Hindlimb muscle (tissue), 1 donor: ENCODE measurements at places on chromosomes 6 and 20. TPM values are rescaled to one million over a fixed set of nuclear protein-coding genes. Genes with fewer than 3 reads are reported as not detected.

- no peak for DNase-seq
Measured at GRCh38 chr6:165968408-165968807, 199.2 kb downstream of the TBXT start.

GRCh38 chr6:140893432-140893831, 1239.3 kb upstream of the GJE1 start:
- DNase-seq: no peak

TRIM31 gene
- polyA plus RNA-seq: not detected

GRCh38 chr20:56217829-56218228, 30.7 kb upstream of the MC3R start:
- no peak for DNase-seq

DNA sequence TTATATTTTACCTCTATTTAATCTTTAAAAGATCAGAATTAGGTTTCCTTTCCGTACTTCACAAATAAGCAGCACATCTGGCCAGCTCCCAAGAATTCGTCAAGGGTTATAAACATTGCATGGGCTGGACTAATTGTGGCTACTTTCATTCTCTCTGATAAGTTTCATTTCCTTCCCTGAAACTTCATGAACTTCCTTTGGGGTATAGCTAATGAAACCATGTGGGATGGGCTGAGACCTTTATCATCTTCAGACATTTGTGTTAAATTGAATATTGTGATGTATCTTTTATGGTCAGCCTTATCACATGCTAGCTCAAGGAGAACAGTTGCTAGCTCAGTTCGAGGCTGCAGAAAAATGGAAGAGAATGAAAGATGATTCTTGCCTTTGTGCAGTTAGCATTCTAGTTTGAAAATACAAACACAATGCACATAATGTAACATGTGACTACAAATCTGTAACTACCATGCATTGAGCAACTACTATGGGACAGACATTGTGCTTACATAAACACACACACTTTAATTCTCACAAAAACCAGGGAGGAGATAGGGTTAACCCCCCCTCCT, 1.7 kb upstream of the GMPR start:
- DNase-seq: no peak

DNA sequence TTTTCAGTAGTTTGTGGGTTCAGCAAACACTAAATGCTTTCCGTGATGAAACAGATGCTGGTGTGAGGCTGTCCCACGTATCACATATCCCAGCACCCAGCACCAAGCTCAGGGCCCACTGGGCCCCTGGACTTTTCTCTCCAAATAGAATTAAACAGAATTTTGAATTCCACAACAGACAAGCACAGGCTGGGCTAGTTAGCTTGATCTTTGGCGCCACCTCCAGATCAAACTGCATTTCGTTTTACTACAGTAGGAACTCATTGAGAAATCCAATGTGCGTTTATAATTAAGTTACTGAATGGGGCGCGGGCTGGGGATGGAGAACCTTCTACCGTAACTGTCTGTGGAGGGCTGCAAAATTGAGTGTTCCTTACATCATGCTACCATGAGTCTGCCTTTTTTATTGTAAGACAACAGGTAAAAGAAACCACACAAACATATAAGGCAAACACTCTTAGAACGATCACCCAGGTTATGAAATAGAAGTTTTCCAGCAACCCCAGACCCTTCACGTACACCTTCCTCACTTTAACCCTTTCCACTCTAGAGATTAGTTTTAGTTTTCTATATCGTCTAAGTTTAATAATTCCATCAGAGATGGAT, 107.8 kb downstream of the ZFP64 start:
- DNase-seq: peak; percentile 42

DNA sequence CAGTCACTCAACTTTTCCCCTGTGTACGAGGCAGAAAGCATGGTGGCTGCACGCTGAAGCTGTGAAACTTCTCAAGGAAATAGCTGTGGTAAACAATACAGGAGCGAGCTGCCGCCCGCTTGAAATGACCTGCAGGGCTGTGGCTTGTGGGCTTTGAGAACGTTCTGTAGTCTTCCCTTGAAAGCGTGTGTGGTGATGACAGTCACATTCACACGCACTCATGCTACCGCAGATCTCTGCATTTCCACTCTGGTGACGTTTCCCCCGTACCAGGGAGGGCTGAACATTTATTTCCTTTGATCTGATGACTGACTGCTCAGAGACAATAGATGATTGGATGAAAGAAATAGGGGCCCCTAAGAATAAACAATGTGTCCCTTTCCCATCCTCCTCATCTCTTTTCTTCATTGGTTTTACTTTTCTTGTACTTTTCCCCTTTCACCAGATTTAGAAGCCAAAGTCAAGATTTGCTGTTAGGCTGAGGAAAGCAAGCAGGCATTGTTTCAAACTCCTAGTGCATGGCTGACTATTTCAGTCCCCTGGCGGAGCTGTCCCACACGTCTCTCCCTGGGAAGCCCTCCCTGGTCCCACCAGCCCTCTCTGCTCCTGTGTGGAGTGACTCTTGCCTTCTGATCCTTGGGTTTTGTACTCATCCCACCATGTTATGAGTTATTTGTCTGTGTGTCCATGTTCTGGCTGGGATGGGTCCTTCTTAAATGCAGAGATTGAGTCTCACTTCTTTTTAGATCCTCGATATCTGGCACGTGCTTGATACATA, 3.9 kb downstream of the SYTL3 start:
- DNase-seq: no peak

C20orf144 gene
- polyA plus RNA-seq: 0.12 TPM

- no peak for DNase-seq
Measured at GRCh38 chr6:71130277-71130676, 158.3 kb upstream of the OGFRL1 start.

- DNase-seq: no peak
Measured at GRCh38 chr6:73742433-73742832, 46.4 kb downstream of the CD109 start.

GRCh38 chr6:28839443-28840120, 84.2 kb downstream of the TRIM27 start:
- DNase-seq: no peak

- DNase-seq: no peak
Measured at GRCh38 chr6:129785047-129785755, 75.2 kb upstream of the ARHGAP18 start.

SRXN1 gene
- polyA plus RNA-seq: 7.5 TPM

JPH2 gene
- polyA plus RNA-seq: 127 TPM

DNA sequence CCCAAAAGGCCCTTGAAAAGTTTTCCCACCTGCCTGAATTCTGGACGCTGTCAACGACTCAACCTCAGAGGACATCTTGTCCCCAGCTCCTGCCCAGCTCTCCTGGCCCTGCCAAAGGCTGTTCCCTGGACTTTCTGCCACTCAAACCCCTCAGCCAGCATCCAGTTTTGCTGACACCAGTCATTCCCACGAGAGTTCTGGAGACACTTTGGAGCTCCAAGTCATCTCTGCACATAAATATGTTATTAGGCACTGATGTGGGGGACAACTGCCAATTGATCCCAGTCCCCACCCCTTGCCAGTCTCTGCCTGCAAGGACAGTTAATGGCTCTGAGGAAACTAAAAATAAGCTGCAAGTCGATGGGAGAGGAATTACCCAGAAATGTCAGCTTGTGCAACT, 38.9 kb upstream of the KCNB1 start:
- no peak for DNase-seq

DNA sequence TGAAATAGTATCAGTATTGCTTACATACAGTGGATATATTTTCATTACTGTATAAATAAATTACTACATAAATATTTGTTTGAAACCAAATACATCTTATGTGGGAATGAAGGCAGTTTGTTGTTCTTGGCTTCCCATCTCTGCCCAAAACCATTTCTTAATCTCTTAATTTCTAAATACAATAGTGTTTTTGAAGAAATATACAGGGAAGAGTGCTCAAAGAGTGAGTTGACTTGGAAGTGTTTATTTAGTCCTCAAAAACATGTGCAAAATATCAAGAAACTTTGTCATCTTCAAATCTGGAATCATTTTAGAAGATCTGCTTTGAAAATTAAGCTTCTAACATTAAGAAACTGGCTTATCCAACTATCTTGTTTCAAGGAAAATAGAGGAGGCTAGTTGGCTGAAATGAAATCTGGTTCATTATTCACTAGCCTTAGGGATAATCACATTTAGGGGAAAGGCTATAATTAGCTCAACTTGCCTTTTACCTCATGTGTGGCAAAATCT, 259.8 kb upstream of the FLRT3 start:
- DNase-seq: no peak

- DNase-seq: no peak
Measured at GRCh38 chr20:36806049-36806448, 32.5 kb upstream of the DSN1 start.
